Stimulated activated CD4-positive, alpha-beta T cell treated with anti-CD3 and anti-CD28 coated beads, Interleukin-1b, Interleukin-23, amount 100 ng/mL, for 24 hours (primary cell): ENCODE measurements at places on chromosomes 2 and 18.

DNA sequence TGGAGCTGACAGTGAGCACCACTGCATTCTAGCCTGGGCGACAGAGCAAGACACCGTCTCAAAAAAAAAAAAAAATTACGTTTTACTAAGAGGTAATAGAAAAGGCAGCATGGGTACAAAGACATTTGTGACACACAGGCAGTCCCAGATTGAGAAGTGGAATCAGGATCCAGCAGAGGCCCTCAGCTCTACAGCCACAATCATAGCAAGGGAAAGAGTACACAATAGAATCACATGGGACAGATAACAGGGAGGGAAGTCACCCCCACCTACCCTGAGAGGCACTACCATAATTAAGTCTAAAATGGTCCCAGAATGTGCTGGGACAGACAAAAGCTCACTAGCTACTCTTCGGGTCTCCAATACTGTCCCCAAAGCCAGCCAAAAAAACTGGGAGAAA is 12.5 kb downstream of the SRBD1 start:
- DNase-seq = no peak

- DNase-seq = no peak
Observed at GRCh38 chr2:123614596-123614995, 410.5 kb upstream of the CNTNAP5 start.

DNA sequence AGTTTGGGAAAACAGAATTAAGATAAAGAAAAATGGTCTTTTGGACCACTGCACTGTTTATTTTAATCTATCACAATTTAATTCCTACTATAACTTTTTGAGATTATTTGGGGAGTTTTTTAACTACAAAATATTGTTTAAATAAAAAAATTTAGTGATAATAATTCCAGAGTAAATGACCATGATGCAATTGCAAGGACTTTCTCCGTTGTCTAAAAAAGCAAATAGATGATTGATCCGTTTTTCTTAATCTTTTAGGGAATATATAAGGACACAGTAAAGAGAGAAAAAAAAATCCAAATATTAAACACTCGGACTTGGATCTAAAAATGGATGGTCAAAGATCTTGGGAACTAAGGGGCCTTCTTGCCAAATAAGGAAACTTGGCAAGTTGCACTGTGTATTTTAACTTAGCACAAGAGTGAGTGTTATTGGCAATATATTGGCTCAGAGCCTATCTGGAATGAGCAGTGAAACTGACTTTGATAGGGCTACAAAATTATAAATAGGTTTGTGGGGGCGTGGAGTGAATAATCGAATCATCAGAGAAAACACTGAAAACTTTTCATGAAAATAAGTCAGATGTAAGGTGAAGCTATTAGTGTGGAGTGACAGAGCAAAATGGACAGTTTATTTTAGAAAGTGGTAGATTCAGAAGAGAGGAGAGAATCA is 2.0 kb downstream of the MAP3K20 start:
- no peak for DNase-seq

DNA sequence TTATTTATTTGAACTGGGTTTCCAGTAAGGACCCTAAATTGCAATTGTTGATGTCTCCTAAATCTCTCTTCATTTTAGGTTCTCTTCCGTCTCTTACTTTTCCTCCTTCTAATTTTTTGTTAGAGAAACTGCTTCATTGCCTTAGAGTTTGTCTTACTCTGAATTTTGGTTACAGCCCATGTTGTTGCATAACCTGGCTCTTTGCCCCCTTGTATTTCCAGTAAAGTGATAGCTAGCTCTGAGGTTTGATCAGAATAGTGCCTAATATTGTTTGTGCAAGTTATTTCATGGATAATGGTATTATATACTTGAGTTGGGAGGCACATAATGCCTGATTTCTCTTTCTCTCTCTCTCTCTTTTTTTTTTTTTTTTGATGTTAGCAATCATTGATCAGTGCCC is 71.8 kb downstream of the MGAT5 start:
- DNase-seq = no peak

DNA sequence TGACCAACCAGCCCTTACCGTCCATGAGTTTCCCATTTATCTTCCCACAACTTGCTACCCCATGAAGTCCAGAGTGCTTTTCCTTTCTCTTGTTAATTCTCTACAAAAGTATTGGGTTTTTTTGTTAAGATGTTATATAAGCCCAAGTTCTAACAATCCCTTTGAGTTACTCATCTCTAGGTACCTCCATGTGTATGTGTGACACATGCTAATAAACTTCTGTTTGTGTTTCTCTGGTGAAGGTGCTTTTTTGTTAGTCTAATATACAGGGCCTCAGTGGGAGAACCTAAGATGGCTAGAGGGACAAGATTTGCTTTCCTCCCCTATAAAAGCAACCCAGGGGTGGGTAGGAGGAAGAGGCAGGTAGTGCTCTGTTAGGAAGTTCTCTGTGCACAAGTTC is 31.8 kb upstream of the RMDN2 start:
- DNase-seq = no peak

DNA sequence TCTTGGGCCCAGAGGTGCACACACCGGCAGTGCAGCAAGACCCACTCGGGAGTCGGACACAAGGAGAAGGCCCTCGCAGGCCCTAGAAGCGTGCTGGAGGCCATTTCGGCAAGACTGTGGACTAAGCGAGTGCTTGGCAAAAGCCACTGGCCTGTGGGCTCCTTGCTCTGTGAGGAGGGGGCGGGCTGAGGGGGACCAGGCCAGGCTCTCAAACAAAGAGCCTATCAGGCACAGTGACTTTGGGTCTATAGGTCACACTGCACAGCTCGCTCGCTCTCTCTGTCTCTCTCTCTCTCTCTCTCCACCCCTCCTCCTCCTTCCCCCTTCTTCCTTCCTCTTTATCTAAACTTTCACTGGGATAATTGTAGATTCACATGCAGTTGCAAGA is 23.6 kb upstream of the ZCCHC2 start:
- DNase-seq = no peak

DNA sequence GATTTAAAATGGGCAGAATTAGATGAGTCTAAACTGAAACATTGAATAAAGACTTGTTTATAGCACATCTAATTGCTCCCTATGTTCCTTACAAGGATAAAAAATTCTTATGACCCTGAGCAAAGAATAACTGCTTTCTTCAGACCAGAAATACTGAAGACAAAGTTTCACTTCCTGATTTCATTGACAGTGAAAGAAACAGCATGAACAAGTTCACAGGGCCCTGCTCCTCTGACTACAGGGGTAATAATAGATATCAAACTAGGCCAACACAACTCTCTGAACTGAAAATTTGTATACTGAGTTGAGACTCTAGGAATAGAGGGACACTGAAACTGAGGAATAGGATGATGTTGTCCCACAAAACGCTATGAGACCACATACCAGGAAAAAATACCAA is 1383.3 kb upstream of the CDH2 start:
- DNase-seq = no peak

GRCh38 chr2:113251118-113251517 is 27.6 kb downstream of the PAX8 start:
- DNase-seq = no peak

GRCh38 chr2:67650291-67651133 is 253.4 kb downstream of the ETAA1 start:
- DNase-seq = no peak

GRCh38 chr18:9709304-9709877 is 1.3 kb downstream of the RAB31 start:
- no peak for DNase-seq

- DNase-seq = no peak
Observed at GRCh38 chr2:195734395-195734794, 77.4 kb downstream of the SLC39A10 start.
